ENCODE measurements at places on chromosomes 6 and 20.
A peak's percentile ranks its signal among the peaks of the same experiment; 100 is the strongest.

- H3K4me1 ChIP-seq, result peaks cover 17% of the 10 kb centered on the region
- no peak overlapping the region for H3K27ac ChIP-seq
- no peaks in the 10 kb centered on the region for H3K36me3 ChIP-seq
- H3K4me3 ChIP-seq, result no peak overlapping the region
- DNase-seq, result no peak
- H3K27me3 ChIP-seq, result no peaks in the 10 kb centered on the region
Measured at GRCh38 chr6:5515200-5515599, 253.9 kb downstream of the FARS2 start.

DNA sequence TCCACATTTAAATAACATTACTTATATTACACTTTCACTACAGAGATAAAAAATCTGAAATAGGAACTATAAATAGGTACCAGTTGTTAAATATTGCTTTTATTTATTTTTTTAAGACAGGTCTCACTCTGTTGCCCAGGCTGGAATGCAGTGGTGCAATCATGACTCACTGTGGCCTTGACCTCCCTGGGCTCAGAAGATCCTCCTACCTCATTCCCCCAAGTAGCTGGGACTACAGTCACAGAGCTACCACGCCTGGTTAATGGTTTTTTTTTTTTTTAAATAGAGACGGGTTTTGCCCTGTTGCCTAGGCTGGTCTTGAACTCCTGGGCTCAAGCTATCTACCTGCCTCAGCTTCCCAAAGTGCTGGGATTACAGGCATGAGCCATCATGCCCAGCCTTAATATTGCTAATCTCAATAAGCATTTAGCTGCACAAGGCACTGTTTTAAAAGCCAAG is 17.3 kb downstream of the EEF1E1 start:
- H3K27me3 ChIP-seq, result no peaks in the 10 kb centered on the region
- peaks cover 40% of the 10 kb centered on the region for H3K36me3 ChIP-seq
- no peak overlapping the region for H3K27ac ChIP-seq
- DNase-seq, result no peak

- H3K27me3 ChIP-seq, result no peaks in the 10 kb centered on the region
- no peaks in the 10 kb centered on the region for H3K36me3 ChIP-seq
- H3K27ac ChIP-seq, result no peak overlapping the region
- DNase-seq, result no peak
- H3K4me3 ChIP-seq, result no peak overlapping the region
Measured at GRCh38 chr6:145559836-145560235, 175.5 kb downstream of the EPM2A start.

DNA sequence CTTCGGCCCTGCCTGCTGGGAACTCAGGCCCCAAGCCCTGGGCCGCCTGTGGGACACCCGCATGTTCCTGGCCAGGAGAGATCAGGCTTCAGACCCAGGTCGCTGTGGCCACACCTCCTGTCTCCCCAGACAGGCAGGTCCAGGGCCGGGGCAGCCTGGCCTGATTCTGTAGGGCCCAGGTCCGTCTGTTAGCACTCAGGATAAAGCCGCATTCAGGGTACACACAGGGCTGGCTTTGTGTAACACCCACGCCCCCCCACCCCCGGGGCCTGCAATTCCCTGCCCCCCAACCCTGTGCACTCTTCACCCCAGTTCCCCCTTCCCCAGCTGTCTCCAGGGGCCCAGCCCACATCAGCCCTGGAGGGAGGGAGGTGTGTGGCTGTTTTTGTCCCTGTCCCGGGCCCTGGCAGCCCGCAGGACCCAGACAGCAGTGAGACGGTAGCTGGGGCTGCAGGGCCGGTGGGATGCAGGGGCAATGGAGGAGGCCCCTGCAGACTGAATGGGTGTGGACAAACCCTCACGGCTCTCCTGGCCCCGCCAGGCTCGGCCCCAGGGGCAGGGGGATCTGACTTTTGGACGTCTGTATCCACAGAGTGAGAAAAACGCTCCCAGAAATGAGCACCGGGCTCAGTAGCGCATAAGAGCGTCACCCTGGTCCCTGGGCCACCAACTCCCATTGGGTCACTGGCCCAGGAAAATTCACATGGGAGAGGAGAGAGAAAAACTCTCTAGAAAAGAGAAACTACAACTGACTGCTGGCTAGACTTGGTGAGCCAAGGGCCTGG is 42.4 kb upstream of the ZBP1 start:
- no peak overlapping the region for H3K4me3 ChIP-seq
- H3K27ac ChIP-seq, result no peak overlapping the region
- peaks cover 10% of the 10 kb centered on the region for H3K4me1 ChIP-seq
- no peaks in the 10 kb centered on the region for H3K36me3 ChIP-seq
- no peaks in the 10 kb centered on the region for H3K27me3 ChIP-seq

DNA sequence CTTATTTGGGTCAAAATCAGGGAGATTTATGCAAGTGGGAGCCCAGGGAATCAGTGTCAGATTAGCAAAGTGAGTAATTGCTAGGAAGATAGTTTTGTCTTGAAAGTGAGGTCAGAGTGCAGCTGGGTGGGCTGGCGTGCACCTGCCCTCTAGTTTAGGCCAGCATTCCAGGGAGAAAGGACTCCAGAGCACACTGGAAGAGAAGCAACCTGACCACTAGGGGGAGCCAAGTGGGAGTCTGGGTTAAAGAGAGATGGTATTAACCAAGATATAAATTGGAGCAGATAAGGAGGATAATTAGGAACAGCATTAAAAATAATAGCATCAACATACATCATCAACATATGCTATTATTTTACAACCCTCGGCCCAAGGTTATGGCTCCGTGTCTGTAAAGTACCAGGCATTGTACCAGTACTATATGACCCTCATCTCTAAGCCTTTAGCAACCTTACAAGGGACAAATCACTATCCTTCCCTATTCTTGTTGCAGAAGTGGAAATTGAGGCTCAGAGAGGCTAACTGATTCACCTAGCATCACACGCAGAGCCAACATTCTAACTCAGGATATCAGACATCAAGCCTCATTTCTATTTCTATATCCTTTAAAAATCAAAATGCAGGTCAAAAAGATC is 57.8 kb downstream of the SLC2A10 start:
- no peaks in the 10 kb centered on the region for H3K4me1 ChIP-seq
- H3K27me3 ChIP-seq, result no peaks in the 10 kb centered on the region
- no peaks in the 10 kb centered on the region for H3K36me3 ChIP-seq
- no peak overlapping the region for H3K4me3 ChIP-seq
- H3K27ac ChIP-seq, result no peak overlapping the region

- H3K4me1 ChIP-seq, result peaks cover 12% of the 10 kb centered on the region
- H3K27me3 ChIP-seq, result no peaks in the 10 kb centered on the region
- no peak overlapping the region for H3K4me3 ChIP-seq
Measured at GRCh38 chr6:125277838-125278237, 23.9 kb downstream of the HDDC2 start.

DNA sequence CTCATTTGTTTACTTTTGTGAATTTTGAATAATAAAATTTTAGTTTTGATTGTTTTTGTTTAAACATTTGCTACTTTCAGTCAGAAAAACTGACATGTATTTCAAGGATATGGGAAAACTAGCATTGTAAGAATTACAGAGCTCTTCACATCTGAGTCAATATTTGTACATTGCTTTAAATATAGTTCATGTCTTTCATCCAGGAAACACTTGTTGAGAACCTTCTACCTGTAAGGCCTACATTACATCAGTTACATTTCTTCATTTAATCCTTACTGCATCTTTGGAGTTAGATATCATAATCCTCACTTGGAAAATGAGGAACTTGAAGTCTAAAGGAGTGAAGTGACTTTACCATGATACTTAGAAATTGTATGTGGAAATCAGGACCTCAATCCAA is 242.9 kb downstream of the KCNQ5 start:
- no peaks in the 10 kb centered on the region for H3K27me3 ChIP-seq
- H3K4me1 ChIP-seq, result no peaks in the 10 kb centered on the region
- no peak for DNase-seq
- no peaks in the 10 kb centered on the region for H3K36me3 ChIP-seq

- no peak for DNase-seq
- no peak overlapping the region for H3K27ac ChIP-seq
- H3K36me3 ChIP-seq, result no peaks in the 10 kb centered on the region
- no peaks in the 10 kb centered on the region for H3K27me3 ChIP-seq
Measured at GRCh38 chr20:13856354-13856753, 71.5 kb downstream of the NDUFAF5 start.

DNA sequence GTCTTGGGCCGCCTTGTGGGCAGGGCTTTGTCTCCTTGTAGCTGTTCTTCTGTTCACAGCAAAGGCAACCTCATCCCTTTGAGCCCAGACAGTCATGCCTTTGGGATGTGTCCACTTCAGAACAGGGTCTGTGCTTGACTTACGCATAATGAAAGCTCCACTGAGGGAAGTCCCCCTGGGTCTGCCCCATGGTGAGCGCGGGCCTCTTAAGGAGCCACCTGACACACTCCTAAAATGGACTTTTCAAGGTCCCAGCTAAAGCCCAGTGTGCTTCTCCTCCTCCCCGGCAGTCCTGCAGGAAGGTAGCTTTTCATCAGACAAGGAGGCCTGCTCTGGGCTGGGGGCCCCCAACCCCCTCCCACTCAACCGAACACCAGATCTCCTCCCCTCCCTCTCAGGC is 24.9 kb upstream of the PMEPA1 start:
- no peak overlapping the region for H3K4me3 ChIP-seq
- no peak overlapping the region for H3K27ac ChIP-seq
- H3K4me1 ChIP-seq, result no peaks in the 10 kb centered on the region
- no peaks in the 10 kb centered on the region for H3K36me3 ChIP-seq

DNA sequence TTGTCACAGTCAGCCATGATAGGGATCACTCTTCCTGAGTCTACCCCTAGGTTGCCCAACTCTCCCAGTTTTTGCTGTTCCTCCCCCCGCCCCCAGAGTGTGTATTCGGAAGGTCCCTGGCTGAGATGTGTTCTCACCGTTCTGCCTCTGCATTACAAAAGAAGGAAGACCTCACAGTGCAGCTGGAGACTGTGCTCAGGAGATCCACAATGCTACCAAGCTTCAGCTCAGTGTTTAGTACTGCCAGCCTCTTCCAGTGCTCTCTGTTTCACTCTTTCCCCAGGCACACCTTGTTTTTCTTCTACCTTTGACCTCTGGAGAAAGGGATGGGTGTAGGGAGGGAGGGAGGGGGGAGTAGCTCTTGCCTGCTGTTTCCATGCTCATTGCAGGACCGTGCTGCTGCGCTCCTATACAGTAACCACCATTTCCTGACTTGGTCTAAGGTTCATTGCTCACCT is 13.4 kb upstream of the MOCS1 start:
- H3K27ac ChIP-seq, result no peak overlapping the region
- no peaks in the 10 kb centered on the region for H3K36me3 ChIP-seq
- DNase-seq, result no peak
- H3K4me1 ChIP-seq, result no peaks in the 10 kb centered on the region
- H3K4me3 ChIP-seq, result no peak overlapping the region

- H3K27ac ChIP-seq, result no peak overlapping the region
- no peaks in the 10 kb centered on the region for H3K4me1 ChIP-seq
- no peak overlapping the region for H3K4me3 ChIP-seq
- no peaks in the 10 kb centered on the region for H3K27me3 ChIP-seq
Measured at GRCh38 chr6:105909106-105909505, 177.0 kb upstream of the PRDM1 start.

DNA sequence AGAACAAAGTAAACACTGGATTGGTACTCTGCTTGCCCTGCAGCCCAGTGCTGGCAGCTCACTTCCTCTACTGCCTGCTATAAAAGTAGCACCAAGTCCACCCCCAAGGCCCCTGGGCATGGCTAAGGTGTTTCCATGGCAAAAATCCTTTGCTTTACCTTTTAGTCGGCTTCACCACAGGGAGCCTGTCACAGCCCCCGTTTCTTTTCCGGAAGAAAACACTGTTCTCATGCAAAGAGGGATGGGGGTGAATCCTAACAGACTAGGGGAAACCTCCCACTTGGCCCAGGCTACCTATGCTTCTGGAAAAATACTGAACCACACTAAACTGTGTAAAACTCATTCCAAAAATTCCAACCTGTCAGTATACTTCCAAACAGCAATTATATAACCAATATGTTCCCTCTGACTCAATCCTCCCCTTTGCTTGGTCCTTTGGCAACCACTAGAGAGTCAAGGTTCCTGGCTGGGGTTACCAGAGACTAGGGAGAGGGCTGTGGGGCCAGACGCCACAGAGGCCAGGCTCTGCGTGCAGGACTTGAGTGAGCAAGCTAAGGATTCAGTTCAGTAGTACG is 16.1 kb downstream of the PPIL1 start:
- H3K27ac ChIP-seq, result no peak overlapping the region
- peaks cover 47% of the 10 kb centered on the region for H3K36me3 ChIP-seq
- DNase-seq, result no peak
- no peak overlapping the region for H3K4me3 ChIP-seq
- H3K27me3 ChIP-seq, result no peaks in the 10 kb centered on the region
- no peaks in the 10 kb centered on the region for H3K4me1 ChIP-seq

- H3K27me3 ChIP-seq, result no peaks in the 10 kb centered on the region
- H3K36me3 ChIP-seq, result no peaks in the 10 kb centered on the region
- no peak overlapping the region for H3K27ac ChIP-seq
- H3K4me3 ChIP-seq, result no peak overlapping the region
- no peaks in the 10 kb centered on the region for H3K4me1 ChIP-seq
- DNase-seq, result no peak
Measured at GRCh38 chr6:157445277-157446009, 64.5 kb downstream of the ZDHHC14 start.

DNA sequence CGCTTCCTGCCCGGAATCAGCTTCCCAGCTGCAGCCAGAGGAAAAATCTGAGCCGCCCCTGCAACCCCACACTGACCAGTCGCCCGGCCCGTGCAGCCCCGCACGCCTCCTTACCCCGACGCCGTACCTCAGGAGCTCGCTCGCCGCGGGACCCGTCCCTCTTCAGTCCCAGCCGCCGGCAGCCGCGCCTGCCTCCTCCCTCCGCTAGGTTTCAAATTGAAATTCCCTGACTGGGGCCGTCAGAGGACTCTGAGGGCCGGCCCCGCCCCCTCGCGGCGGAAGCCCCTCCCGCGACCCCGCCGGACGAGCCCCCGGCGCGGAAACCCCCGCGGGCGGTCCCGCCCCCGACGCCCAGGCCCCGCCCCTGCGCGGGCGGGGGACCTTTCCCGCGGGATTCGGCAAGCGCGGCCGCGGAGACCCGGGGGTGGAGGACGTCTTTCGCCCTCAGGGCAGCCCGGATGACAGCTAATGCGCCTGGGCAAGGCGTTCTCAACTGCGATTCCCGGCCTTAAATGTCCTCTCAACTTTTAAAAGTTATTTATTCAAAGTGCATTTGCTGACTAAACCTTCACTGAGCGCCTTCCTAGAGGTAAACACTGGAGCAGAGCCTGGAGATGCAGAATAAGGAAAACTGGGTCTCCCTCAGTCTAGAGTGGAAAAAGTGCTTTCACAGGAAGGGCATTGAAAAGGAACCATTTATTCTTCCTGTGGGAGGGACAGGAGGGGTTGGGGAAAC is at the start of gene EPB41L2:
Gene EPB41L2 (minus strand): TSS at position 218 of the 736 bp plus-strand sequence. CDS start 106,760 bp downstream, outside the sequence.
- peak; percentile 63 for DNase-seq
- H3K4me1 ChIP-seq, result peaks cover 18% of the 10 kb centered on the region
- H3K27me3 ChIP-seq, result no peaks in the 10 kb centered on the region
- peak within 1 kb of the TSS; percentile 86 for H3K4me3 ChIP-seq
- no peak within 1 kb of the TSS for H3K27ac ChIP-seq
- no peaks in the 10 kb centered on the region for H3K36me3 ChIP-seq

- no peak overlapping the region for H3K27ac ChIP-seq
- H3K4me3 ChIP-seq, result no peak overlapping the region
- H3K4me1 ChIP-seq, result no peaks in the 10 kb centered on the region
- no peaks in the 10 kb centered on the region for H3K36me3 ChIP-seq
- DNase-seq, result no peak
Measured at GRCh38 chr6:122392564-122393350, 6.7 kb upstream of the HSF2 start.

GRCh38 chr6:105161421-105161820 is 18.4 kb downstream of the POPDC3 start:
- no peak overlapping the region for H3K4me3 ChIP-seq
- H3K27me3 ChIP-seq, result peaks cover 17% of the 10 kb centered on the region
- DNase-seq, result no peak
- no peak overlapping the region for H3K27ac ChIP-seq
- no peaks in the 10 kb centered on the region for H3K4me1 ChIP-seq

GRCh38 chr20:21528870-21529269 is 15.0 kb upstream of the NKX2-2 start:
- no peak overlapping the region for H3K4me3 ChIP-seq
- DNase-seq, result no peak
- H3K27ac ChIP-seq, result no peak overlapping the region
- H3K36me3 ChIP-seq, result no peaks in the 10 kb centered on the region
